ENCODE measurements at places on chromosomes 5 and 9.

- DNase-seq: no peak
Measured at GRCh38 chr5:142063878-142064331, 44.7 kb upstream of the NDFIP1 start.

- DNase-seq: no peak
Measured at GRCh38 chr9:23343226-23343625, 482.8 kb downstream of the ELAVL2 start.

DNA sequence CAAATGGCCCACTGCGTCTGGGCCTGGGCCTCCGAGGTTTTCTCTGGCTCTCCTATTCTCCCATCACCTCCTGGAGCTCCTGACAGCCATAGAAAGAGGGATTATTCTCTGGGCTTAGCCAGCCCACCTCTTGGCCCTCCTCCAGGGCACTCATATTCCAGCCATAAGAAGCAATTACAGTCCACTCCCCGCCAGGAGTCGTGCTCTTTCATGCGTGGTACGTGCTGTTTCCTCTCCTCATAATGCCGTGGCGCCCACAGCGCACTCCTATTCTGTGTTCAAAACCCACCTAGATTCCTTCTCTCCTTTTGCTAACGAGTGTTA, 240.8 kb upstream of the ZNF462 start:
- DNase-seq: no peak

DNA sequence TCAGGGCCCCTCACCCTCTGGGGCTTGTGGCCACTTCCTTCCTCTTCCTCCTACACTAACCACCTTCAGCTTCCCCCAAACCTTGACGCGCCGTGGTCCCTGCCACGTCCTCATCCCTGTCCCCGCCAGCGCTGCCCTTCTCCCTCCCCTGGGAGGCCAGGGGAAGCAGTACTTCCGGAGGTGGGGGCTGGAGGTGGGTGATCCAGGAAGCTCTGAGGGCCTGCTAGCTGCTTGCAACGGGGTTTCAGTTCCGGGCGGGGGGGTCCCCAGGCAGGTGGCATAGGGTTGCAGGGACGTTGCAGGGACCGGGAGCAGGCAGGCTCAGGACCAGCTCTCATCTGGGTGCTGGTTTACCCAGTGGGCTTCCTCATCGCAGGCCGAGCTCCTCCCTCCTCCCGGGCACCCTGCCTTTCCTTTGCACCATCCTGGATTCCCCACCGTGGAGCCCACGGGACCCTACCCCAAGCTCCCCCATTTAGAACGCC, 70.0 kb downstream of the RXRA start:
- no peak for DNase-seq

DNA sequence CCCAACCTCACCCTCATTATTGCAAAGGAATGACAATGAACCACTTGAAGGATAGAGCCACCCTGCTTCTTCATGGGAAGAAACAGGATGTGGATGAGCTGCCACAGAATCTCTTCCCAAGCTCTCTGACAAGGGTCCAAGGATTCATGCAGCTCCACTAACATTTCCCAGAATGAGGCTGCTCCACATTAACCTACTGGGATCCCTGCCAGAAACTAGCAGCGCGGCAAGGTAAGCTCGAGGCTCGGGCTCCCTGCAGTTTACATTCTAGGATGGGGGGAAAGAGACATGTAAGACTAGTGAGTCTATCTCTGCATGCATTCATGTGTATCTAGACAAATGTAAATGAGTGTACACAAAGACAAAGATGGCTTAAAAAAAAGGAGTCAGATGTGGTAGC, 12.1 kb downstream of the DCAF12 start:
- no peak for DNase-seq

- no peak for DNase-seq
Measured at GRCh38 chr5:114101153-114101552, 260.7 kb upstream of the KCNN2 start.

DNA sequence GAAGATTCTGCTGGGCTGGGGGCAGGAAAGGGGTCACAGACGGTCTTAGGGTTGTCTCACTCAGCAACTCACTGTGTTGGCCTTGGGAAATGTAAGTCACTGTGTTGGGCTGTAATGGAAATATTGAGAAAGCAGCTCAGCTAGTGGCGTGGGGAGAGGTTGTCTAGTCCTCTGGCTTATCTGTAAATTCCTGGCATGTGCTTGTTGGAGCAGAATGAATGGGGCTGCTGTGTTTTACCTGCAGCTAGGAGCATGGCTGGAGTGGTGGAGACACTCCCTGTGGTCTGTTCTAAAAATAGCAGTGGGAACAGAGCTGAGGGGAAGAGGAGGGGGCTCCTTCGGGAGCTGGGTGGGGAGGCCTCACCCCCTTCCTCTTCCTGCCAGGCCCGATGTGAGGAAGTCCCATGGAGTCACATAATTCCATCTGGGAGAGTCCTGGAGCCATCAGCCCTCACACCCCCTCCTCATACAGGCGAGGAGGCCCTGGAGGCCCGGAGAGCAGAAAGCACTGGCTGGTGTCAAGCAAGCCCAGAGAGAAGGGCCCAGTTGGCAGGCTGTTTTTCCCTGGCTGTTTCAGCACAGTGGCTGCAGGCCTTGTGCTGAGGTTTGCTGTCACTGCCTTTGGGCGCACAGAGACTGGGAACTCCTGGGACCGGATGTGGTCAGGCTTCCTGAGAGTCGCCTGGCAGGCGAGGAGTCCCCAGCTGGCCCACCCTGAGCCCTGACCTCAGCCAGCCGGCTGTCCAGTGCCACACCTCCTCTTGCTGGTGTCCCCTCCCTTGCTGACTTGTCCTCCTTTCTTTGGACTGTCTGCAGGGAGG, 84.9 kb downstream of the RGS3 start:
- no peak for DNase-seq

- no peak for DNase-seq
Measured at GRCh38 chr5:96391921-96392320, 41.1 kb downstream of the PCSK1 start.

GRCh38 chr5:141149812-141150211, at the start of gene PCDHB6:
Gene PCDHB6 (plus strand): TSS chr5:141150057. CDS start chr5:141150258, 201 bp downstream.
- no peak for DNase-seq

GRCh38 chr5:52838326-52839015, 50.8 kb downstream of the ITGA1 start:
- DNase-seq: no peak

DNA sequence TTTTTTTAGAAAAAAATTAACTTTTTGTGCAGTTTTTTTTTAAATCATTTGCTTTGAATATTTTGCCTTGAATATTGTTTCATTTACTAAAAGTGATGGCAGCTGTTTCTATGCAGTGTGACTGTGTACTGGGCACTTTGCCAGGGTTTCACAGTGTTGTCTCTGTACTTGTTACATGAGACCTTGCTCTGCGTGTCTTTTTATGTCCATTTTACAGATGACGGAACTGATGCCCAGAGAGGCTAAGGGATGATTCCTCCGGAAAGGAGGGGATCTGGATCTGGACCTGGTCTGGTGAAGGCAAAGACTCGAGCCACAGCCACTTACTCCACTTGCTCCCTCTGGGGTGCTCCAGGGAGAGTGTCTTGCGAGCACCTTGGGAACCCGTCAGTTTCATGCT, 124.8 kb upstream of the PTCH1 start:
- DNase-seq: no peak

- no peak for DNase-seq
Measured at GRCh38 chr5:57777174-57777581, 294.6 kb upstream of the ACTBL2 start.

DNA sequence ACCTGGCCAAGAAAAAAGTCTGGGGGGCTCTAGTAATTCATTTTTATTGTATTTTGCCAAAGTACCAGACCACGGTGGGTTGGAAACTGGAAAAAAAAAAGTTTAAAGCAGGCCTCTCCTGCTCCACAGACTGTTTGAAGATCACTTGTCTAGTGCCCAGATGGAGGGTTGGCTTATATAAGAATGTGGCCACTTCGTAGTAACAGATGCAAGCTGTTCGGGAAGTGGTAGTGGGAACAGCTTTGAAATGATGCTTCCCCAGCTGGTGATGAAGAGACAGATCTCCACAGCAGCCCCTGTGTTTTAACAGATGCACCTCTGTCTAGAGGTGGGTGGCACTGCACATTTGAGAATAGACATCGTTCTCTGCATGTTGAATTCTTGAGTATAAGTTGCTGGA, 54.3 kb upstream of the DMRT3 start:
- no peak for DNase-seq

DNA sequence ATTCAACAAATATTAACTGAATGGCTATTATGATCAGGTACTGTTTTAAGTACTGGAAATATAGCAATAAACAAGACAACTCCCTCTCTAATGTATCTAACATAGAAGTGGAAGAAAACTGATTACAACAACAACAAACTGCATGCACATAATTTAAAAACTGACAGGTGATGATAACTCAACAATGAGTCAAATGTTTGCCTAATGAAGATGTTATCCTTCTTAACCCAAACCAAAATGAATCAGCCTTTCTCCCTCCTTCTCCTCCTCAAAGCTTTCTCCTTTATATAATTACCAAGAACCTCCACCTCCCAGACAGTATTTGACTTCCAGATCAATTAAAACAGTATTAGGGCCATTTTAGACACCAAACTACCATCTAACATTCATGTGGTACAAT, 49.3 kb downstream of the RICTOR start:
- no peak for DNase-seq

DNA sequence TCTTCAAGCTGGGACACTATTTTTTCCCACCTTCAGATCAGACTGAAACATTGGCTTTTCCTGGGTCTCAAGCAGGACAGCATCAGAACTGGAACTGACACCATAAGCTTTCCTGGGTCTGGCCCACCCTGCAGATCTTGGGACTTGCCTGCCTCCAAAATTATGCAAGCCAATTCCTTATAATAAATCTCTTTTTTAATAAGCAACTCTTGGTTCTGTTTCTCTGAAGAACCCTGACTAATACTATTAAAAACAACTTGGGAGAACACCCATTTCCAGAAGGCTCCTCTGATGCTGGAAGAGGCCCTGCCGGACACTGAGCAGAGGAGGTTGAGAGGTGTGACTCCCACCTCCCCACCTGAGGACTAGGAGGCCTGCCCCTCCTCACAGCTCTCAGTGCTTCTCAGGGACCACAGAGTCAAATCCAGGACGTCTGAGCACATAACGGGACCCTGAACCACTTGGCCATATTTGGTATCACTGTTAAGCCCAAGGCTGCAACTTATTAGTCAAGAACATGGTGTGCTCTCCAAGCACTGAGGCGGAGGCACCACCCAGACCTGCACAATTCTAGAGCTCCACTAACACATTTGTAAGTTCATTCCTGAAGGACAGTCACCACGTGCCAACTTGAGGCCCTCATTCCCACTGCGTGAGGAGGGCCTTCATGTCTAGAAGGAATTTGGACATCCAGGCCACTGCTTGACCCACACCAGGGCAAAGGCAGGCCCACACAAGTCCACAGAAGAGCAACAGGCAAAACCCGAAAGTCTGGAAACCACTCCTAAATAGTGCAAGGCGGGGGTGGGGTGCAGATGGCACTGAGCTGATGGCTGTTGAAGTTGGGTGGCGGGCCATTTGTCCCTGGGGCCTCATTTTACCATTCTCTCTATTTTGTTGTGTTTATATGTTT, 9.5 kb downstream of the SHC3 start:
- DNase-seq: no peak

DNA sequence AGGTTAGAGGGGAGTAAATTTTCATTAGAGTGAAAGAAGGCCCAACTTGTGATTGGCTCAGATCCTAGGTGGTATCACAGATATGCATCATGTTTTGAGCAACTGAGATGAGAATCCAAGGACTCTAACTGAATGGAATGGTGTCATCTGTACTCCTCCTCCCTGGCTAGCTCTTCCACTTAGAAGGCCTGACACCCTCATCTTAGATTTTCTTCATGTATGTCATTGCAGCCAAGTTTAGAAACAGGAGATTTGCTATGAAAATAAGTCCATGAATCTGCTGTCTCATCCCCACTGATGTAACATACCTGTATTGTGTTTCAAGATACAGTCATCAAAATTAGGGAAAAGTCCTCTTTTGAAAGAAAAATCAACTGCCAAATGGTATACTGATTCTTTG, 54.4 kb downstream of the ITGA1 start:
- DNase-seq: no peak

Data from cortex of kidney (tissue), 1 donor.